Nephron progenitor cell (in vitro differentiated cells): ENCODE measurements at places on chromosomes 4 and X.

DNA sequence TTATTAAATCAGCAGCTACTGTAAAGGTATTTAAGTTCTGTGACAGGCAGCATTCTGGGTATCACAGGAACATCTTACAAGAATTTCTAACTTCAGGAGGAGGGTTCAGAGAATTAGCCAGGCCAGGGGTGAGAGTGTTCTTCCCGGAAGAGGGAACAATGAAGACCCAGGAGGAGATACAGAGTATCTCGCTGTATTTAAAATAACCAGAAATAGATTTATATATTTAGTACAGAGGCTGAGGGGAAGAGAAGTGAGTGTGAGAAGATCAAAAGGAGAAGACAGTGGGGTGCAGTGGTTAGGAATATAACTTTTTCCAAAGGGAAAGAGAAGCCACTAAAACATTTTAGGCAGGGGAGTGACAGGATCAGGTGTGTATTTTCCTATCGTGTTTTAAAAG, 186.8 kb downstream of the RAPGEF2 start:
- DNase-seq: no peak
- H3K27me3 ChIP-seq: no peaks in the 10 kb centered on the region
- peaks cover 10% of the 10 kb centered on the region for H3K36me3 ChIP-seq
- H3K4me1 ChIP-seq: no peaks in the 10 kb centered on the region
- H3K4me3 ChIP-seq: no peak overlapping the region

GRCh38 chr4:48369771-48370170, 28.4 kb downstream of the SLAIN2 start:
- no peak for DNase-seq
- H3K27ac ChIP-seq: no peak overlapping the region
- H3K36me3 ChIP-seq: peaks cover 31% of the 10 kb centered on the region
- no peaks in the 10 kb centered on the region for H3K27me3 ChIP-seq
- H3K4me1 ChIP-seq: no peaks in the 10 kb centered on the region

DNA sequence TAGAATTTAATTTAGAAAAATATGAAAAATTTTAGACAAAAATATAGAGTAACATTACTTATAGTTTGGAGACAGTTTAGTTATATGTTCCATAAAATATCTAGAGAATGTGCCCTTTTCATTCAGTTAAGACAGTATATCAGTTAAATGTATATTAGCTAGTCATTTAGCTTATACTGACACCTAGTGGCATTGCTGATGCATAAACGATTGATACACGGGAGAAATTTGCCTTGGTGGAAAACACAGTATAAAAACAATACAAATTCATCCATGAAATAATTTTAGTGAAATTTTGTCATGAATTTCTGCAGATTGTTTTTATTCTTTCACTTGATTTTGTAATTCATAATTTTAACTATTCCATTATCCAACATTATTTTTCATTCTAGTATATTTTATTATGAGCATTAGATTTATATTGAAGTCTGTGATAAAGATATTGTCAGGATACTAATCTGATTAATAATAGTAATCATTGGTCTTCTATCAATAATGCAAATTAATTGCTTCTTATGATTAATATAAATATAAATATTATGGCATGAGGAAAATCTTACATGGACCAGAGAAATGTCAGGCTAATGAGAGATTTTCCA, 219.0 kb downstream of the TLL1 start:
- no peak overlapping the region for H3K4me3 ChIP-seq
- H3K36me3 ChIP-seq: no peaks in the 10 kb centered on the region
- no peak overlapping the region for H3K27ac ChIP-seq
- peaks cover 6% of the 10 kb centered on the region for H3K27me3 ChIP-seq
- no peaks in the 10 kb centered on the region for H3K4me1 ChIP-seq
- no peak for DNase-seq

GRCh38 chrX:129642641-129643040, 12.1 kb downstream of the APLN start:
- peaks cover 29% of the 10 kb centered on the region for H3K27me3 ChIP-seq
- H3K27ac ChIP-seq: no peak overlapping the region
- H3K4me1 ChIP-seq: peaks cover under 1% of the 10 kb centered on the region
- H3K36me3 ChIP-seq: no peaks in the 10 kb centered on the region
- no peak for DNase-seq

- no peaks in the 10 kb centered on the region for H3K4me1 ChIP-seq
- peaks cover 52% of the 10 kb centered on the region for H3K36me3 ChIP-seq
- no peak overlapping the region for H3K4me3 ChIP-seq
- DNase-seq: no peak
- H3K27me3 ChIP-seq: no peaks in the 10 kb centered on the region
- H3K27ac ChIP-seq: no peak overlapping the region
Observed at GRCh38 chr4:105828074-105828473, 67.2 kb upstream of the NPNT start.

DNA sequence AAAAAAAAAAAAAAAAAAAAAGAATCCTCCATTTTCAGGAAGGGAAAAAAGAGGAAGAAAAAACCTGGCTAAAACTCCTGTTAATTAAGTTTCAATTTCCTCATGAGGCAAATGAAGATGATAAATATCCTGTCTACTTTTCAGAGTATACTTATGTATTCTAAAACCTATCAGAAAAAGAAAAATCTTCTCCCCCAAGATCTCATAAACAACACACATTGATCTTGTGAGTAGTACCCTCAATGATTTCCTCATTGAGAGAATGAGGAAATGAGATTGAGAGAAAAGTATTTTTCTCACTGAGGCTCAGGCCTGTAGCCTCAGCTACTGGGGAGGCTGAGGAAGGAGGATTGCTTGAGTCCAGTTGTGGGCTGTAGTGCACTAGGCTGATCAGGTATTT, 146.7 kb downstream of the TET2 start:
- H3K27ac ChIP-seq: no peak overlapping the region
- no peaks in the 10 kb centered on the region for H3K4me1 ChIP-seq
- DNase-seq: no peak
- peaks cover 4% of the 10 kb centered on the region for H3K27me3 ChIP-seq

DNA sequence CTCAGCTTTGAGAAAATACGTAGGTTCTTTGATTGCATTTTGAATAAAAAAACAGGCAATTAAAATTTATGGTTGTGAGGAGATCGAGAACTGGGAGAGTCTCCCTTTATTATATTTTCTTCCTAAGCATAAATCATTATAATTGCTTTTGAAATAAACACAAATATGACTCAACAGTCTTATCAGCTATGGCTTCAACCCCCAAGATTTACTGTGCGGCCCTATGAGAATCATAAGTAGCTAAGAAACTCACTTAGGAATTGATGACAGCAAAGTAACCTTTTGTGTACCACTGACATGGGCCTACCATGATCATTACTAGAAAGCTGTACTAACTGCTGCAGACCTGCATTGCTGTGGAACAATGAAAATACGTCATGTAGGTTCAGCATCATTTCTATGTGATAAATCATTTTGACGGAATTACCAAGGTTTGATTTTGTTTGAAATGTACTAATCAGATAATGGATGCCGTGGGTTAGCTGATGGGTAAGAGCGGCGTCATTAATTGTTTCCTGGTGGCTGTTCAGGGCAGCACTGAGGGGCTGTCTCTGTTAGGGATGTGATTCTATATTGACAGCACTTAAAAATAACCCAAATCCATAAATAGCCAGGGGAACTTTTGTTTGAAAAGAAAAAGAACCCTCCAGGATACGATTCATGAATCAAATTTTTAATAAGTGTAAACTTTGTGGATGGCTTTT, 51.5 kb upstream of the GPRIN3 start:
- no peak overlapping the region for H3K4me3 ChIP-seq
- H3K36me3 ChIP-seq: no peaks in the 10 kb centered on the region
- no peaks in the 10 kb centered on the region for H3K27me3 ChIP-seq
- no peak overlapping the region for H3K27ac ChIP-seq
- no peaks in the 10 kb centered on the region for H3K4me1 ChIP-seq

- H3K27me3 ChIP-seq: no peaks in the 10 kb centered on the region
- no peak overlapping the region for H3K27ac ChIP-seq
- no peaks in the 10 kb centered on the region for H3K36me3 ChIP-seq
- H3K4me1 ChIP-seq: no peaks in the 10 kb centered on the region
- DNase-seq: no peak
Observed at GRCh38 chrX:88621278-88621677, 125.7 kb upstream of the CPXCR1 start.

- peaks cover 10% of the 10 kb centered on the region for H3K27me3 ChIP-seq
- no peak overlapping the region for H3K27ac ChIP-seq
- peaks cover 6% of the 10 kb centered on the region for H3K4me1 ChIP-seq
- H3K4me3 ChIP-seq: no peak overlapping the region
Observed at GRCh38 chr4:37464373-37465128, 220.0 kb downstream of the NWD2 start.

GRCh38 chrX:154840856-154841255, 6.4 kb upstream of the SMIM9 start:
- peaks cover 4% of the 10 kb centered on the region for H3K36me3 ChIP-seq
- H3K4me1 ChIP-seq: no peaks in the 10 kb centered on the region
- H3K4me3 ChIP-seq: no peak overlapping the region
- H3K27me3 ChIP-seq: peaks cover 5% of the 10 kb centered on the region
- no peak for DNase-seq

DNA sequence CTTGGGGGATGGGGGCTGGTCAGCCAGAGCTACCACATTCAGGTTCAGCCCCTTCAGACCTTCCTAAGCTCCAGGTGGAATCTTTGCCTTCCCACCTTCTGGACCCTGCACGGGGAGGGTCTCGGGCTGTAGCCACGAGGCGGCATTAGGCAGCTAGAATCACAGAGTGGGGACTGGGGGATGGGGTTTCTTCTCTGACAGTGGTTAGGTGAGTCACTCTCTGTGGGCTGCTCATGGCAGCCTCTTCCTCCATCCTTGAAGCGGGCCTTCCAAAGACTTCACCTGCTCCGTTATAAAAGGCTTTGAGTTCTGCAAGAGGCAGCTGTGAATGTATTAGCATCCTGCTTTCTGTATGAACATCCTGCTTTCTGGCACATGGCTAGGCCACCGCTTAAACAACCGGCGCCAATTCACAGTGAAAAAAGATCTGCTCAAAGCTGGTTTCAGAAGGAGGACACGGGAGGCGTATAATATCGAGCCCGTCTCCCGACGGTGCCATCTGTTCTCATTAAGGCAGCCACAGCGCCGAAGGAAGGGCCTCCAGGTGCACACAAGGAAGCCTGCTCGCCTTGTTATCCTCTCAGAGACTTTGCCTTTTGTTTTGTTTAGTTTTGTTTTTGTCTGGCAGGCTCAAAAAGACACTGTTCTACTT, 74.3 kb upstream of the IGFBP7 start:
- H3K27me3 ChIP-seq: peaks cover 3% of the 10 kb centered on the region
- no peak for DNase-seq
- H3K36me3 ChIP-seq: no peaks in the 10 kb centered on the region
- H3K27ac ChIP-seq: no peak overlapping the region
- H3K4me3 ChIP-seq: no peak overlapping the region

DNA sequence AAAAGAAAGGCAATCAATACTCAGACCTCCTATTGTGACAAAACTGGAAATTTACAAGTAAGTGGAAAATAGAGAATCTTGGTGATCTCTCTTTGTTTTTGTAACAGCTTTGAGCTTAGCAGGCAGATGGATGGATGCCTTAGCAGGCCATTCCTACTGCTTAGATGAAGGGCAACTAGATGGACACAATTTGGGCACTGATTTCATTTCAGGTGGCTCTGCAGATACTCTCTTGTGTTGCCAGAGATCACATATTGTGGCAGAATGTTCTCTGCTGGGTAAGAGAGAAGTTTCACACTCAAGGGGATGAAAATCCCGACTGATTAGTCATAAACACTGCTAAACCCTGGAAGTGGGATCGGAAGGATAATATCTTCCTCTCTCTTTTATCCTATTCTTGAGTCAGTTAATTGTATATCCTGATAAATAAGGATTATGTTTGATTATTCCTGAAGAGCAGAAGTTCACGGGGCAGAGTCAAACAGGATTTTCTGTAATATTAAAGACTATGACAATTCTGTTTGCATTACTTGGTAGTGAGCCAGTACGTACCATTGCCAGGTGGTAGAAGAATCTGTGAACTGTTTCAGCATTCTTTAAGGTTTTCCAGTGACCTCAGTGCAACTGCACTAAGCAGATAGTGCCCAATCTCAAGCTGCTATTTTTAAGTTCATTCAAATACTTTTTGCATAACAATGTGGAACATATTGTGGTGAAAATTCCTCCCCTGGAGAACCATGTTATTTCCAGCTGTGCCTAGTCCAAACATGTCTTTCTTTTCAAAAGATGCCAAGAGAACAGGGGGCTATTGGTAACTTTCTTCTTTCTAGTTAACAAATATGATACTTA, 974.3 kb downstream of the FSTL5 start:
- H3K27ac ChIP-seq: no peak overlapping the region
- H3K4me1 ChIP-seq: no peaks in the 10 kb centered on the region
- no peaks in the 10 kb centered on the region for H3K36me3 ChIP-seq
- H3K27me3 ChIP-seq: no peaks in the 10 kb centered on the region
- DNase-seq: no peak
- no peak overlapping the region for H3K4me3 ChIP-seq

DNA sequence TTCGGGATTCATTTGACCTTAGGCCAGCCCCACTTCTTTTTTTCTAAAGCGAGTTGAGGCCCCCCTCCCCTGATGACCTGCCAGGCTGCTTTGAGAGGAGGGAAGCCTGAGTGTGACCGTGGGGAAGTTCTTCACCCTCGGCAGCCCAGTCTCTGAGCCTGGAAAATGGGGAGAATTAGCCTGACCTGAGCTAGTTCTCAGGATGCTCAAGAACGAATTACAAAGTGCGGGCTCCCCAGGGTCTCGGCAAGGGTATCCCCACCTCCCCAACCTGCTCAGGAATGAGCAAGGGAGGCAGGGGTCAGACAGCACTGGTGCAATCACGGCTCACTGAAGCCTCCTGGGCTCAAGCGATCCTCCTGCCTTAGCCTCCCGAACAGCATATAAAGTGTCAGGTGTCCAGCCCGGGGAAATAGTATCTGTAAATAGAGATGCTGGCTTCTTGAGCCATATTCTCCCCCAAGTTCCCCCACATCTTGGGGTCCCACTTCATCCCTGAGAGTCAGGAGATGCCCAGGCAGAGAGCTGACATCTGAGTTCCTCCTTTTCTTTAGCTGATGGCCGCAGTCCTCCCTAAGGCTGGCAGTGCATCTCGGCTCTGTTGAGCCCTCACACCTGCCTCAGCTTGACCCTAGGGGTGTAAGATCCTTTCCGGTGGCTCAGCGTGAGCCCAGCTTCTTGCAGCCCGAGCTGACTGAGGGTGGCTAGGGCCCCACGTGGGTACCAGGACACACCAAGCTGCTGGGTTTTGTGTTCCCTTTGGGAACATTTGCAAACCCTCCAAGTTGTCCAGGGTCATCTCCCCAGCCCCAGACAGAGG, 1.6 kb downstream of the DUSP9 start:
- H3K4me1 ChIP-seq: peaks cover 13% of the 10 kb centered on the region
- peak overlapping the region; percentile 42 for H3K4me3 ChIP-seq
- no peak overlapping the region for H3K27ac ChIP-seq
- peaks cover 4% of the 10 kb centered on the region for H3K36me3 ChIP-seq

- no peak for DNase-seq
- no peaks in the 10 kb centered on the region for H3K36me3 ChIP-seq
- H3K27me3 ChIP-seq: peaks cover 3% of the 10 kb centered on the region
- no peak overlapping the region for H3K4me3 ChIP-seq
- peak overlapping the region; percentile 82 for H3K27ac ChIP-seq
- peaks cover 8% of the 10 kb centered on the region for H3K4me1 ChIP-seq
Observed at GRCh38 chr4:155964016-155964891, 10.6 kb upstream of the CTSO start.

DNA sequence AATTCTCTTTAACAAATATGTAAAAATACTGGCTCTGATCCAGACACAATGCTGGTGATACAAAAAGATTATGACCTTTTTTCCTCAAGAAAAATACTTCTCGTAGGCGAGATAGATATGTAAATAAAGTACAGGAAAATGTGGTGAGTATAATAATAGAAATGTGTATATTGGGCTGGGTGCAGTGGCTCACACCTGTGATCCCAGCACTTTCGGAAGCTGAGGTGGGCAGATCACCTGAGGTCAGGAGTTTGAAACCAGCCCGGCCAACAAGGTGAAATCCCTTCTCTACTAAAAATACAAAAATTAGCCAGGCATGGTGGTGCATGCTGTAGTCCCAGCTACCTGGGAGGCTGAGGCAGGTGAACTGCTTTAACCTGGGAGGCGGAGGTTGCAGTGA, 55.0 kb downstream of the MRPL1 start:
- H3K4me1 ChIP-seq: no peaks in the 10 kb centered on the region
- H3K36me3 ChIP-seq: peaks cover 28% of the 10 kb centered on the region
- H3K27me3 ChIP-seq: no peaks in the 10 kb centered on the region
